ENCODE measurements at places on chromosomes 11 and 22.

GRCh38 chr11:40168414-40168813 is 1291.0 kb downstream of the LRRC4C start:
- DNase-seq = no peak

- peak; percentile 88 for DNase-seq
These were observed 3.2 kb upstream of the STK33 start for GRCh38 chr11:8597182-8597581.

GRCh38 chr11:66126808-66127555 is 56.9 kb downstream of the PACS1 start:
- DNase-seq = peak; percentile 76

GRCh38 chr22:17213976-17214375 is 5.3 kb downstream of the ADA2 start:
- no peak for DNase-seq

Data from AML-193 (cell line).